Lung (tissue), 17 donors: ENCODE measurements at places on chromosomes 11 and 22.

DNA sequence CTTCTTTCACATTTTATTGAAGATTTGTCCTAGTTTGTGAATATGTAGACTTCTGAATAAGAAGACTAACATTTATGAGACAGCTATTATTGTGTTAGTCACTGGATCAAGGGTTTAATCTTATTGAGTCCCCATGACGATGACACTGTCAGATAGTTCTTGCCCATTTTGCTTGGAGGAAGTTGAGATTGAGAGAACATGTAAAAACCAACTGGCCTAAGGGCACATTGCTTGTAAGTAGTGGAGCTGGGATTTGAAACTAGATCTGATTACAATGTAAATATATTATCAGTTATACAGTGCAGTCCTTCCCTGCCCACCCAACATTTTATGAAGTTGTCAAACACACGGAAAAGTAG lies 134.7 kb downstream of the HIPK3 start:
- no peak for DNase-seq

DNA sequence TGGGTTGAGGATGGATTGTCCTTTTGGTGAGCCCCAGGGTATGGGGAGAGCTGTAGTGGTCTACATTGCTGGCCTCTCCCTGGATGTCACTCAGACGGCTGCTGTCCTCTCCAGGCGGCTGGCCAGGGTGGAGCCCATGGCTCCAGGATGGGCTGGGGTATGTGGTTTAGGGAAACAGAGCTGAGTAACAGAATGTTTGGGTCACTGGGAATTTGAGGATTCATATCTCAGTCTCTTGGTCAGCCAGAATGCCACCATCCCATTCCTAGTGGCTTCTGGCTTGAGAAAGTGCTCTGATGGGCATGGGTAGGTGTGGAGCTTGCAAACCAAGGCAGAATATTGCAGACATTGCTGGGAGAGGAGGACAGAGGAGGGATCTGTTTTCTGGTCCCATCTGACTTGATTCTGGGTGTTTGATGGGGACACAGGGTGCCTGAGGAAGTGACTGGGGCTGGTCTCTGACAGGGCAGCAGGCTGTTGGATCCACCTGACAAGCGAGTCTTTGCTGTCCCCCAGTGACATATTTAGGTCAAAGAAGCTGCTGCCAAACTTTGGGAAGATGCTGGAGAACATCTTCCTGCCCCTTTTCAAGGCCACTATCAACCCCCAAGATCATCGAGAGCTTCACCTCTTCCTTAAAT lies 41.4 kb downstream of the AMPD3 start:
- DNase-seq: no peak

- DNase-seq: peak; percentile 30
These were observed 192.7 kb downstream of the BUD13 start for GRCh38 chr11:116579857-116580727.

DNA sequence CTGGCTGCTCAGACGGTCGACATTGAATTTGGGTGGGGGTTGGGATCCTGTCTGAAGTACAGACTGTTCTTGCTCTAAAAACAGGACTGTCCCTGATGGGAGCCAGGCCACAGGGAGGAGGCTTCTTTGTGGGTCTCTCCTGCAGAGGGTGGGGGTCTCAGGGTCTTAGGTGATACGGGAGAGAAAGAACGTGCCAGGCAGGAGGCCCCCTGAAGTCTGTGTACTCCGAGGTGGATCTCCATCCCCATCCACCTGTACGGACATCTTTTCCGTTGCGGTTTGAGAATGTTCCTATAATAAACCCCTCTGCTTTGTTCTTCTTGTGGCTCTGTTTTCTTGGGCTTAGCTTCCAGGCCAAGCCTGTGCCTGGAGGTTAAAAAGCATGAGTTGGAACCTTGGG lies 15.9 kb downstream of the PSMD13 start:
- no peak for DNase-seq

- no peak for DNase-seq
These were observed 35.1 kb downstream of the EP300 start for GRCh38 chr22:41127451-41127850.

GRCh38 chr22:44425694-44426045 lies 72.4 kb downstream of the RTL6 start:
- DNase-seq: no peak

DNA sequence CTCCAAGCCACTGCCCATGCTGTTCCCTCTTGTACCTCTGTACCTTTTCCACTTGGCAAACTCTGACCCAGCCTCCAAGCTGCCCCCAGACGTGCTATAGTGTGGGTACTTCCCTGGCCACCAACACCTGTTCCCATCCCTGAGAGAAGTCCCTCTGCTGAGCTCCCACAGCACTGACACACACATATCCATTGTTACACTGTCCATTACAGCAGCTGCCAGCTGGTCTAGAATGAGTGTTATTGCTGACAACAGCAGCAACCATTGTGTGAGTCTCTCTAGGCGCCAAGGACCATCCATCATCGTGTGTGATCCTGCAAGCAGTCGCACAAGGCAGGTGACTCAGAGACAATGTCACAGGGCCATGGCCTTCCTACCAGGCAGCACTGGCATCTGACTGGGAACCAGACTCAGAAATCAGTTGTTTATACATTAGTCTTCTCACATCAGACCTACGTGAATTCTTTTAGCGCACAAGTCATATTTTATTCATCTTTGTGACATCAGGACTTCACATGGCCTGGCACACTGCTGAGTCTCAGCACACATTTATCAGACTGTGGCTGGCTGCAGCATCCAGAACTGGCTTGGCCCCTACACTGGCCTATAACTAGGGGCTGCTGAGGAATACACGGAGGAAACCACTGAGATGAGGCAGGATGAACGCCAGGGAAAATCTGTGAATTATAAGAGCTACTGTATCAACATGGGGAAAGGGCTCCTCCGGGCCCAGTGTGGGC lies 56.4 kb downstream of the SGSM3 start:
- no peak for DNase-seq

GRCh38 chr11:1915795-1916131 lies 3.7 kb upstream of the TNNT3 start:
- no peak for DNase-seq
